ENCODE measurements at places on chromosomes 11 and 22.

DNA sequence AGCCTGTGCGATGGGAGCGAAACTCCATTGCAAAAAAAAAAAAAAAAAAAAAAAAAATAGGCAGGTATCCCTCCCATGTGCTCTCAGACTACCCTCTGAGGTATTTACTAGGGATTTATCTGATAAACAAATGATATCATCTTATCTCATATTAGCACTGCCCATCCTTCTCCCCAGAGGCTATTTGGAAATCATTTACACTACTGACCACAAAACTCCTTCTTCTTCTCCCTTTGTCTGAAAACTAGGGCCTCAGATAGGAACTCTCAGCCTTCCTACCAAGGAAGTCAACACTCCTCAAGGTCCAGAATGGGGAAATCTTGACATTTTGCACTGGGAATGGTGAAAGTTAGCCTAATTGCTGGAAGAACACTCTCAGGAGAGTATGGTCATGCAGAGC is 46.4 kb downstream of the LARGE2 start:
- no peak for DNase-seq

DNA sequence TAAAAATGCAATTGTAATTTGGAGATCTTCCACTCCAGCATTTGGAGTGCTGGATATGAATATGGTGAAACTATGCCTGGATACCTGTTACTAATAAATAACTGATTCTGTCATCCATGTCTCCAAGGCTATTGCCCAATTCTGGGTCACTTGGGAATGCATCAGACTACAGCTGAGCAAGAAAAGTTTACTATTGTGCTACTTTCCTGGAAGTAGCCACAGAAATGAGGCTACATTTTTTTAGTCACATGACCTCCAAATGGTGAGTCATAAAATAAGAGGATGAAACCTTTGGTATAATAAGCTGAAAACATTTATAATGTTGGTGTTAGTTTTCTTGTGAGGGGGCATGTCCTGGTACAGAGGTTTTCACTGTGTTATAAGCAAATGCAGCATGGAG is 44.4 kb downstream of the DCDC1 start:
- DNase-seq = peak; percentile 3

GRCh38 chr11:118401880-118402590 is 629 bp downstream of the ATP5MG start:
- DNase-seq = no peak

DNA sequence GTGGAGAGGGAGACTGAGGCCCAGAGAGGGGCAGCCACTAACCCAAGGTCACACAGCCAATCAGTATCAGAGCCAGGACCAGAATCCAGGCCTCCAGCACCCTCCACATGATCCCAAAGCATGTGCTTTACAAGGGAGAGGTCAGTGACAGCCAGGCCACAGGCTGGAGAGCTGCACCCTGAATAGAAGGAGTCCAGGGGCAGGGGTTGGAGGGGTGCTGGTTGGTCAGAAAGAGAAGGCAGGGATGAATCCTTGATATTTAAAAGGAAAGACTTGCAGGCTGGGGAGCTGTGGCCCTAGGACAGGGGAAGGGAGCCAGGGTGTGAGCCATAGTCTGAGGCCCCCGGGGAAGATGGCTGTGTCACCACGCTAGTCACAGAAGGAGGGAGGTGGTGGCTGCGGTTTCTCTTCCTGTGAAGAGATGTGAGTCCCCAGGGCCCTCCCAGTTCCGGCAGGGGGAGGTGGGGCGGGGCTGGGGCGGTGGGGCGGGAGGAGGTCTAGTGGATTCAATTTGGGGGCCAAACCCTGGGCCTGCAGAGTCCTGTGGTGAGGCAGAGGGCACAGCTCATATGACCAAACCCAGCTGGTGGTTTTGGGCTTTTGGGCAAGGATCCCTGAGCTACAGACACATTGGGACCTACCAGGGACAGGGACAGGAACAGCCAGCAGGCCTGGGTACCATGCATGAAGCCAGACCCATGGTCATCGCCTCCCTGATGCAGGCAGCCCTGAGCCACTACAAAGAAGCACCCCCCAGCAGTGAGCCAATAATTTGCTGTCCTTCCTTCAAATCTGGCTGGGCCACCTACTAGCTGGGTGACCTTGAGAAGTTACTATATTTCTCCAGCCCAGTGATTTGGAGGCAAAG is 14.0 kb downstream of the RAC2 start:
- DNase-seq = peak; percentile 71

DNA sequence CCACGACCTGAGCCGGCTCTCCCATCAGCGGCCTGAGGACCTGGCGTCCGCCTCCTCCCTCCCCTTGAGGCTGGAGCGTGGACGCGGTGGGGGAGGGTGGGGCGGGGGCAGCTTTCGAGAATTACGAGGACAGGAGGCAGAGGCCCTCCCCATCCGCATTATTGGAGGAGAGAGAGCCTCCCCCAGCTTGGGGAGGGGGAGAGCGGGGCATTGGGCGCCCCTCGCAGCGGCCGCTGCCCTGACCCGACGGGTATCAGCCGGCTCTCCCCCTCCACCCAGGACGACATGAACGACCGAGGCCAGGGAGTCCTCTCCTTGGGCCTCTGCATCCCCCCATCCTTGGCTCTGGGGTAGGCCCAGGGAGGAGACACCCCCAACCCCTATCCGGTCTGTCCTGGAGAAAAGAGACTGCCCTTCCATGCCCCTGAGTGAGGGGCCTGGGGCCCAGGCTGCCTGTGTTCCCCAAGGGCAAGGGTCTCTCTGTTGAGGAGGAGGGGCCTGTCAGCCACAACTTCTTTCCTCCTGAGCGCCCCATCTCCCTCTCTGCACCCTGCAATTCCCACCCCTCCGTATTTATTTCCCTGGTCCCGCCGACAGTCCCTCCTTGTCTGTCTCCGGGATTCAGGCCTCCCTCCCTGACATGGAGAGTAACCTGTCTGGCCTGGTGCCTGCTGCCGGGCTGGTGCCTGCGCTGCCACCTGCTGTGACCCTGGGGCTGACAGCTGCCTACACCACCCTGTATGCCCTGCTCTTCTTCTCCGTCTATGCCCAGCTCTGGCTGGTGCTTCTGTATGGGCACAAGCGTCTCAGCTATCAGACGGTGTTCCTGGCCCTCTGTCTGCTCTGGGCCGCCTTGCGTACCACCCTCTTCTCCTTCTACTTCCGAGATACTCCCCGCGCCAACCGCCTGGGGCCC is 495 bp downstream of the GPR137 start:
- no peak for DNase-seq

- no peak for DNase-seq
Measured at GRCh38 chr11:94149431-94150017, 20.9 kb downstream of the PANX1 start.

- DNase-seq = peak; percentile 92
Measured at GRCh38 chr11:8810540-8811301, 100.3 kb upstream of the AKIP1 start.

DNA sequence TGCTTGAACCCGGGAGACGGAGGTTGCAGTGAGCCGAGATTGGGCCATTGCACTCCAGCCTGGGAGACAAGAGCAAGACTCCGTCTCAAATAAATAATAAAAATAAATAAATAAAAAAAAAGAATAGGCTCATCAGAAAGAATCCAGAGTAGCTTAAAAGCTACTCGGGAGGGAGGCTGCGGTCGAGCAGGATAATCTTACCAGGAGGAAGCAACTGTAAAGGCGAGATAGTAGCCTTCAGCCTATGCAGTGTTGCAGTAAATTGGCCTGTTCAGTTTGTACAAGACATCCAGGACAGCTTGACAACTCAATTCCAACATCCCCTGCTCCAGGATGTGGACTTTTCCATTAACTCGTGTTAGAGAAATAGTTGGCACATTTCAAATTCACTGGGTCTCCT is 1164.7 kb downstream of the LRRC4C start:
- no peak for DNase-seq

DNA sequence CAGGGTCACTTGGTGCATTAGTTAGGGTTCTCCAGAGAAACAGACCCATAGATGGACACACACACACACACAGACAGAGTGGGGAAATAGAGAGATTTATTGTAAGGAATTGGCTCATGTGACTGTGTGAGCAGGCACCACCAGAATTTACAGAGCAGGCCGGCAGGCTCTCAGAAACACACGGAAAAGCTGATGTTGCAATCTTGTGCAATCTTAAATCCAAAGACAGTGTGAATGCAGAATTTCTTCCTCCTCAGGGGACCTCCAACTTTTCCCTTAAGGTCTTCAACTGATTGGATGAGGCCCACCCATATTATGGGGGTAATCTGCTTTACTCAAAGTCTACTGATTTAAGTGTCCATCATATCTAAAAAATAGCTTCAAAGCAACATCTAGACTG is 49.8 kb downstream of the APIP start:
- no peak for DNase-seq

- DNase-seq = no peak
Measured at GRCh38 chr11:128226106-128226716, 361.1 kb downstream of the ETS1 start.

DNA sequence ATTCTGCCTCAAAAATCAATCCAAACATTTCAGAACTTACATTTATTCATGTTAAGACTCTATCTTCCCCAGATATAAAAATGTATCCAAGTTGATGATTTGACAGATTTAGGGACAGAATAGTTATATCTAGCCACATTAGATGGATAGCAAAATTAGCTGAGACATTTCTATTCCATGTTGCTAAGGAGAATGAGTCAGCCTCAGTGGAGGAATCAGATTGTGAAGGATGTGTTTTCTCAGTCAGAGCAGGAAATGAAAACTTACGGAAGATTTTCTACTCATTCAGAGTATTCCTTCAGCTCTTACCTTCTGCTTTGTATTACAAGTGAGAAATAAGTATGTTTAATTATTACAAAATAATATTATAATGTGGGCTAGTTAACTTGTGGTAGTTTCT is 556.3 kb upstream of the ANO3 start:
- DNase-seq = no peak

DNA sequence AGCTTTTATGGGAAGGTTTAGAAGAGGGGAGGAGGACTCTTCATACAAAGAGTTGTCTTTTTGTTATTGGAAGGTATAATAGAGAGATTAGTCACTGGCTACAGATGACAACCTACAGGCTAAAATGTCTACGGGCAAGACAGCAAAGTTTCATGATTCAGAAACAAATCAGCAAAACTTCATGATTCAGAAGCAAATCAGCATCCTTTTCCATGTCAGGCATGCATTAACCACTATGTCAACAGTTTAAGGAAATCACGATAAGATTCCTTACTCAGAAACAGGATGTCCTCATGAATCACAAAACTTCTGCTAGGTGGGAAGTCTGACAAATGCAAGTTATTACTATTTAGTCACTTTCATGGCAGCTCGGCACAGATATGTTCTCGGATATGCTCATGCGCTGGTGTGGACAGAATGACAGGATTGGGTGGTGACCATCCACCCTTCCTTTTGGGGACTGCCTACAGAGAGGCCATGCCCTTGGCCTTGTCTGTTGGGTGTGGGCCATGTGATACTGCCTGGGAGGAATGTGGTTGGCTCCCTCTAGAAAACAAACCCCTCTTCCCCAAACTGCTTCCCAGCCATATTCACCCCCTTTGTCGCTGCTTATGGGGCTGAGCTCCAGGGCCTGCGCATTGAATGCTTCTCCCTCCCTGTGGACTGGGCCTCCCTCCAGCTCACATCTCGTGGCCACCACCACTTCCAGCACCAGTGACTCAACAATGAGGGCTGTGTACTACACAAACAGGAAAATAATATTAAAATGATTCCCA is 10.1 kb downstream of the C11orf91 start:
- DNase-seq = peak; percentile 50

DNA sequence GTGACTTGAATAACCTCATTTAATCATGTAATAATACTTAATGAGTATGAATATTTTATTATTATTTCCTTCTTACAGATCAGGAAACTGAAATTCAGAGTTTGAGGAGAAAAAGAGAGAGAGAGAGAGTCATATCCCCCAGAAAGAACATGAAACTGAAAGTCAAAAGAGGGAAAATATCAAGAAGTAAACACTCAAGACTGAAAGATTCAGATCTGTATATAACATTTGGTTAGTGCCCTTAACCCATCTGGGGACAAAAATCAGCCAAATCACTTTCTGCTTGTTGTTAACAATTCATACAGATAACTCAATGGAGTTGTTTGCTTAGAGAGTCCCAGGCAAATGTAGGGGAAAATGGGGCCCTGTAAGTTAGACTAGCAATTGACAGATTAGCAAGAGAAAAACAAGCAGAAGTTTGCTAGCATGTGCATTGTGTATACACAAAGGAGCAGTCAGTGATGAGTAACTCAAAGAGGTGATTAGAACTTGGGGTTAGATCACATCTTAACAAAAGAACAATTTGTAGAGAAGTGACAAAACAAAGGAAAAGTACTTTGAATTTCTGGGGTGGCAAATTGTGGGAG is 25.9 kb upstream of the MMP13 start:
- no peak for DNase-seq

DNA sequence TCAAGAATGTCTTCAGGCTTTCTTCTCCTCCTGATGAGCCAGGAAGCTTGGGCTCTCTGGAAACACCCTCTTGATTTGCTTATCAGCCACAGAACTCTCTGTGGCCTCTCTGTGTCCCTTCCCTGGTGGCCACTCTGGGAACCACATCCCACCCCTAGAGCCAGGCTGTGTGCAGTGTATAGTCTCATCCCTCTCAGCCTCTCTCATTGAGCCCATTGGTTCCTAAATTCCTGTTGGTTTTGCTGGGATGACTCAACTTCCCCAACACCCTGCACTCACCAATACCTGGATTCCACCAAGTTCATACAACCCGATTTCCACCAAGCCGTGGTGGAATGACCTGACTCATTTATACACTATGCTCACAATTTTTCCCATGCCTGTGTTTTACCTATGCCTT is 5.2 kb downstream of the IRAG1 start:
- DNase-seq = no peak

- DNase-seq = no peak
Measured at GRCh38 chr11:126589492-126589803, 234.0 kb downstream of the ST3GAL4 start.

DNA sequence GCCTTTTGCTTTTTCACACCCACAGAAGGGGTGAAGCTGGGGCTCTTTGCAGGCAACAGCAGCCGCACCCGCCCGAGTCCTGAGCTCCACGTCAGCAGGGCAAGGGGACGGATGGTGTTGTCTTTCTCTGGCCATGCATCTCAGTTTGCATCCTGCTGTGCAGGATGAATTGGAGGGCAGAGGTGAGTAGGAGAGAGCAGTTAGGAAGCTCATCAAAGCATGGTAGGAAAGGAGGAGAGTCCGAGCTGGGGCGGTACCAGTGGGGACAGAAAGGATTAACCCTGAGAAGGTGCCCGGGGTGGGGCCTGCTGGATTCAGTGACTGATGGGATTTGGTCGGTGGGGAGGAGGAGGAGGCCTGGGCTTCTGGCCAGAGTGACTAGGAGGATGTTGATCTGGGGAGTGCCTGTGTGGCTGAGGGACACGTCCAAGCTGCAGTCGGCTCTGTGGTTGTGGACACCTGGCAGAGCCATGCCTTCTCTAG is 14.6 kb downstream of the FAM83F start:
- DNase-seq = peak; percentile 22

- DNase-seq = no peak
Measured at GRCh38 chr11:19350160-19350559, 109.4 kb upstream of the E2F8 start.

- DNase-seq = no peak
Measured at GRCh38 chr11:8805296-8805695, 105.7 kb upstream of the AKIP1 start.

DNA sequence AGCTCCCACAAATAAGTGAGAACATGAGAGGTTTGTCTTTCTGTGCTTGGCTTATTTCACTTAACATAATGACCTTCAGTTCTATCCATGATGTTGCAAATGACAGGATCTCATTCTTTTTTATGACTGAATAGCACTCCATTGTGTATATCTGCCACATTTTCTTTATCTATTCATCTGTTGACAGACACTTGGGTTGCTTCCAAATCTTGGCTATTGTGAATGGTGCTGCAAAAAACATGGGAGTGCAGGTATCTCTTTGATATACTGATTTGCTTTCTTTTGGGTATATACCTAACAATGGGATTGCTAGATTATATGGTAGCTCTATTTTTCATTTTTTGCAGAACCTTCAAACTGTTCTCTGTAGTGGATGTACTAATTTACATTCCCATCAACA is 13.3 kb downstream of the GVQW3 start:
- no peak for DNase-seq

Data from H54 (cell line).